Stimulated activated CD4-positive, alpha-beta T cell treated with anti-CD3 and anti-CD28 coated beads, Interleukin-4, amount 100 ng/mL, for 1 hour (primary cell): ENCODE measurements at places on chromosomes 1 and 21.

- DNase-seq = no peak
Measured at GRCh38 chr1:193458628-193459027, 272.2 kb upstream of the B3GALT2 start.

DNA sequence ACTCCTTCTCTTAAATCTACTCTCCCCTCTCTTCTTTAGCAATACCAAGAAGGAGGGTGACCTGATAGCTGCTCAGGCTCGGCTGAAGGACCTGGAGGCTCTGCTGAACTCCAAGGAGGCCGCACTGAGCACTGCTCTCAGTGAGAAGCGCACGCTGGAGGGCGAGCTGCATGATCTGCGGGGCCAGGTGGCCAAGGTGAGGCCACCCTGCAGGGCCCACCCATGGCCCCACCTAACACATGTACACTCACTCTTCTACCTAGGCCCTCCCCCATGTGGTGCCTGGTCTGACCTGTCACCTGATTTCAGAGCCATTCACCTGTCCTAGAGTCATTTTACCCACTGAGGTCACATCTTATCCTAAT lies 16.0 kb downstream of the LMNA start:
- DNase-seq = no peak

DNA sequence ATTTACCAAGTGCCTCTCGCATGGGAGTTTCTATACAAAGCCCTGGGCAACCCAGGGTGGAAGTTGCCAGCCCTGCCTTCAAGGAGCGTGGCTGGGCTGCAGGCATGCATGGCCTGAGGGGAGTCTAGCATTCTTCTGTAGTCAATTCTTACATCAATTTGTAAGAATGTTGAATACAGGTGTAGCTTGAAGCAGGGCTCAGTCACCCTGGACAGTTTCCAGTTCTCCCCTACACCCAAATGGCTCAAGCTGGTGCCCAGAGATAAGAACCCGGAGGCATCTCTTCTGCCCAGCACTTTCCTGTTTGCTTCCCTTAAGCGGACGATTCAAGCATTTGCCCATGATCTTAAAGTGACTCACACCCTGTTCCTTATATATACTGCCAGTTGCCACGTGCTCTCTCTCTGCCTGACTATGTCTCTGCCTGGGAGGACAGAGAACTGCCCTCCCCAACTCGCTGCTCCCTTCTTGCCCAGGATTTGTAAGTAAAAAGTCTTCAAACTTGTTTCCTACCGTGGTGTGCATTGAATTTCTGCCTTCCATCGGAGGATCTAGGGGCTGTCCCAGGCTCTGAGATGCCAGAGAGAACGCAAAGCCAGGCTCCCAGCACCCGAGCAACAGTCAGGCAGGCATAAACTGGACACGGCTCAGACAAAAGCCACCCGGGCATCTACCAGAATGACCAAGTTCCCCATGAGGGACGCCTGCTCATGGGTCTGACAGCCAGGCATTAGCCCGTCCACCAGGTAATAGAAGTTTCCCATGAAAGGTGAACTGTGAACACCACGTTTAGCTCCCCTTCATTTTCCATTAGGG lies 50.9 kb upstream of the AJAP1 start:
- no peak for DNase-seq

- no peak for DNase-seq
Measured at GRCh38 chr1:93979040-93979717, 69.9 kb upstream of the GCLM start.

- no peak for DNase-seq
Measured at GRCh38 chr1:39657402-39657801, 14.5 kb downstream of the NT5C1A start.

DNA sequence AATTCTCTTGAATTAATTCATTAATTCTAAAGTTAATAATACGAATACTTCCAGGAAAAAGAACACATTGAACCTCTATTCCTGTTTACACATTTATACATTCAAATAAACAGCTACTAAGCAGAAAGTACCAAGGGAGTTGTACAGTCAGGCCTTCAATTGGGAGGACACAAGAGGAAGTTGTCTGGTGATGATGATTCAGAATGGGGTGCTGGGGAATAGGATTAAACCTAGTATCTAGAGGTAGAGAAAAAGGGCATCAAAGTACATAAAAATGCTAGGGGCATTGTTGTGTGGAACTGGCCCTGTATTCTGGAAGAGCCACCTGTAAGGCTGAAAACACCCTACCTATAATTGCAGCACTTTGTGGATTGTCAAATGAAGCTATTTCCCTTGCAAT lies 71.7 kb upstream of the MROH9 start:
- no peak for DNase-seq

DNA sequence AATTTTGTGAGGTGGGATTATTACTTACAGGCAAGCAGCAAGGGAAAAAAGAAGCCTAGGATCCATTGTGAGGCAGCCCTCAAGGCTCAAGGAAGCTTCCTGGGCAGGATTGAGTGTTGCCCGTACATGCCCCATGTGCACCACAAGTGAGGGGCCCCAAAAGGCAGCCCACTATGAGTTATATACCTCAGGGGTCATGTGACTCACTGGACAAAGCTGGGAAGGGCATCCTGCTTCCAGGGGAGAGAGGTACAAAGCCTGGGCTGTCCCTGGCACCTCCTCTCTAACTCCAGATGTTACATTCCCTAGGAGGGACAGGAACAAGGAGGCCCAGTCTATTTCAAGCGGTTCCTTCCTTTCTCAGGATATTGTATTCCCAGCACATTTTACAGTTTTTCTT lies 34.0 kb upstream of the CD1D start:
- DNase-seq = no peak

DNA sequence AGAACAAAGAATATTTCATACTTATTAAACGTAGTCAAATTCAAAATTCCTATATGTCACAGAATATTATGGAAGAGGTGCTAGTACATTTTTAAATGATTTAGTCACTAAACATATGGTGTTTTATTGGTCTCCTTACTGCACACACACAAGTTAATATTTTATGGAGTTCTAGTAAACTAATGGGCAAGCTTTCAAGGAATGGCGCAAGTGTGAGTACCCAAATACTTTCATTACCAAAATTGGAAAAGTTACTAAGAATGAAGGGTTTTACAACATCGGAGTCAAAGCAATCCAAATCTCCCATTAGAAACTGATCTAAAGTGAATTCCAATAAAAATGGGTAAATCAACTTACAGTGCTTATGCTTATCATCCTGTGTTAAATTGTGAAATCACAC lies 921.9 kb downstream of the ADGRL2 start:
- DNase-seq = no peak

DNA sequence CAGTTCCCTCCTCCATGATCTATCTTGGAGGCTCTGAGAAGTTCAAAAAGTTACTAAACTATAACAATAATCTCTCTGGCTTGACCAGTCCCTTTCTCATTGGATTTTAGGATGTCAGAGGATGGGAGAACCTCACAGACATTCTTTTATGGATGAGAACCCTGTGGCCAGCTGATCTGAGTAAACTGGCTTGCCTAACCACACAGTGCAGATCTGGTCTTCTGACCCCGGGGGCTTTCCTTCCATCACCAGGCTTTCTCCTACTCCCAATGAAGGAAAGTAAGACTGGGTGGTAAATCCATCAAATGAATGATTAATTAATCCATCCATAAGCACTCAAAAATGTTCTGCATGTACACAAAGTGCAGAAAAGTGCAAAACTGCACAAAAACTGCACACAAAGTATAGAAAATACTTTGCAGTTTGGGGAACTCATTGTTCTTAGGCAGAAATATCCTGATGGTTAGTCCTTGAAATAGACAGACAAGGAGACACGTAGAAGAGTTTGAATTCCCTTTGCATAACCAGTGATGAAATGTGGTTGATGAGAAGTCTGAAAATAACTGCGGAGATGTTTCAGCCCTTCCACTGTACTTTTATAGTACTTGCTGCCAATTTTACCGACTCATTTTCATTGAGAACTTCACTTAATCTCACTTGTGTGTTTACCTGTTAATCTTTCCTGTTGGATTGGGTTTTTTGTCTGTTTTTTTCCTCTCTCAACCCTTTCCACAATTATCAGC lies 2.5 kb upstream of the F3 start:
- DNase-seq = no peak

- DNase-seq = no peak
Measured at GRCh38 chr1:10208537-10208936, 1.8 kb upstream of the KIF1B start.

- DNase-seq = no peak
Measured at GRCh38 chr1:181778640-181779260, 282.8 kb downstream of the ZNF648 start.

DNA sequence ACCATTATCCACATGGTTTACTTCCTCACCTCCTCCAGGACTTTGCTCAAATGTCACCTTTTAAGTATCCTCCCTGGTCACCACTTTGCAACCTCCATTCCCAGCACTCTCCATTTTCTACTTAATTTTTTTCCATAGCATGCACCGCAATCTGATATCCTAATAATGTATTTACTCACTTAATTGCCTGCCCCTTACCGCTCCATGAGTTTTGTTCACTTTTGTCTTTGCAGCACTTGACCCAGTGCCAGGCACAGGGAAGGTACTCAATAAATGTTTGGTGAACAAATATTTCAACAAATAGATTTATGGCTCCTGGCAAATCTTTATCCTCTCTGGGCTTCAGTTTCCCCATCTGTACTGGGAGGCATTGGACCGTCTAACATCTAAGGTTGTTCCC lies 53.6 kb downstream of the UBE2T start:
- DNase-seq = no peak

DNA sequence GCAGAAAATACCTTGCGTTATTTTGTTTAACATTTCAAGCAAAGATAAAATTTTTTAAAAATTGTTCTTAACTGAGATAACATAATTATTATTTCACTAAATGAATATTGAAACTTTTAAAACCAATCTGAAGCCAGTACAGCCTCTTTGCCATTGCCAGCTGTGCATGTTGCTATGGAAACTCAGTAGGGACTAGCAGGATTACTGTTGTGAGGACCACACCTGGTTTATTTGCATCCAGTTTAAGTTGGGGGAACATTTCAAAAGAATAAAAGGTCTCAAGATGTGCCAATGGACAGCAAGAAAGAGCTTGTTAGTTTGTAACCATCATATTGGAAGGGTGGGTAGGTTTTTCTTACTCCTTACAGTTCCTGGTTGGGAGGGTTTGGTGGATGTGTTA lies 80.7 kb downstream of the POU2F1 start:
- no peak for DNase-seq

- no peak for DNase-seq
Measured at GRCh38 chr1:223033658-223034057, 109.4 kb downstream of the TLR5 start.

DNA sequence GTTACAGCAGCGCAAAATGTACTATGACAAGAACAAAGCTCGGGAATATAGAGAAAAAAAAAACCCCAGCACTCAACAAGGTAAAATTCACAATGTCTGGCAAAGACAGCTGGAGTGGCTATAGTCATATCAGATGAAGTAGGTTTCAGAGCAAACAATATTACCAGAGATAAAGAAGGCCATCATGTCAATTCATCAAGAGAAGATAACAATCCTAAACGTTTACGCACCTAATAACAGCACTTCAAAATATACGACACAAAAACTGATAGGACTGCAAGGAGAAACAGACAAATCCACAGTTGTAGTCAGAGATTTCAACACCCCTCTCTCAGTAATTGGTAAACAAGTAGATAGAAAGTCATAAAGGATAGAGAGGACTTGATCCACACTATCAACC lies 455.2 kb downstream of the PTPRU start:
- DNase-seq = no peak

DNA sequence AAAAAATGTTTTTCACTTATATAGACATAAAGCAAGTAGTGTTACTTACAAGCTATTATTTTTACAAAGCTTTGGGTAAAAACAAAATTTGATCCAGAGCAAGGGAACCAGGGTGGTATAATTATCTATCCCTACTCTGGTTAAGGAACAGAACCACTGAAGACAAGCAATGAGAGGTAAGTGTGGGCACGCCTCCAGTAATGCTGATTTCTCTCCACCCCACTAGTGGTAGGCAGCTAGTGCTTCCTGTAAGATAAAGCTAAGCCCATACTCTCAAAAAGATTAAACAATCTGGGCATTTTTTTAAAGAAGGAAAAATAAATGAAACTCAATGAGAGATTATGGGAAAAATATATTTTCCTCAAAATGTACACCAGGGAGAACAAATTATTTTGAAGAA lies 22.1 kb downstream of the TFB2M start:
- DNase-seq = no peak

- DNase-seq = no peak
Measured at GRCh38 chr1:213014642-213015041, 1.0 kb downstream of the ANGEL2 start.

GRCh38 chr1:212738330-212738729 lies 38.7 kb upstream of the BATF3 start:
- DNase-seq = no peak

DNA sequence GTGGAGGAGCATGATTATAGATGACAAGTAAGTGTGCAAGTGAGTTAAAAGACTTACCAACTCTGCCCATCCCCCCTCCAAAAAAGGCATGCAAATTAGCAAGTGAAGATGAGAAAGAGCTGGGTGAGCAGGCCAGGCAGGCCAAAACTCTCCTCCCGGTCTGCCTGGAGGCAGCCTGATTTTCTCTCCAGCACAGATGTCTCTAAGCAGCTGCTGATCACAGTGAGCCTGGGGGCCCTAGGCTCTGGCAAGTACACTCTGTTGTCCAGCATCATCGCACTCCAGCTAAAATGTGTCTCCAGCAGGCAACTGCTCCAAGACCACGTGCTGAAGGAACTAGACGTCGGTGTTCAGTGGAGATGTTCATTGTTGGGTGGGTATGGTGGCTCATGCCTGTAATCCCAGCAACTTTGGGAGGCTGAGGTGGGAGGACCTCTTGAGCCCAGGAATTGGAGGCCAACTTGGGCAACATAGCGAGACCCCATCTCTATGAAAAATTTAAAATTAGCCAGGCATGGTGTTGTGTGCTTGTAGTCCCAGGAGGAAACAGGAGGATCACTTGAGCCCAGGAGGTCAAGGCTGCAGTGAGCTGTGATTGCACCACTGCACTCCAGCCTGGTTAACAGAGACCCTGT lies 56.7 kb upstream of the PUM1 start:
- no peak for DNase-seq

- DNase-seq = no peak
Measured at GRCh38 chr1:67586596-67586995, 98.4 kb upstream of the GADD45A start.

DNA sequence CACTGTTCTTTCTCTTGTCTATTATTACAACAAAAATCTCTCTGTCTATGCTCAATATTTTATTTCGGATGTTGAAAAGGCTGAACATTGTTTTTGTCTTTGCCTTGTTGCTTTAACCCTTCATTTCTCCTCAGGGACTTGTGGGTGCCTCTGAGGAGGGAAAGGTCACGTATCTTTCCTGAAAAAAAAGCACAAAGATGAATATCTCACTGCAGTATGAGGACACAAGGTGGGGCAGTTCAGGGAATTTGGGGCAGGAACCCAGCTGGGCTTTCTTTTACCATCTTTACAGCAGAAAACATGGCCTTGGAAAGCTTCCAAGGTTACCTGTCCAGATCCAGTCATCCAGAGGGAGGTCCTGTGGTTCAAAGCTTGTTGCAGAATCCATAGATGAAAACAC lies 99.1 kb upstream of the LPGAT1 start:
- DNase-seq = no peak

DNA sequence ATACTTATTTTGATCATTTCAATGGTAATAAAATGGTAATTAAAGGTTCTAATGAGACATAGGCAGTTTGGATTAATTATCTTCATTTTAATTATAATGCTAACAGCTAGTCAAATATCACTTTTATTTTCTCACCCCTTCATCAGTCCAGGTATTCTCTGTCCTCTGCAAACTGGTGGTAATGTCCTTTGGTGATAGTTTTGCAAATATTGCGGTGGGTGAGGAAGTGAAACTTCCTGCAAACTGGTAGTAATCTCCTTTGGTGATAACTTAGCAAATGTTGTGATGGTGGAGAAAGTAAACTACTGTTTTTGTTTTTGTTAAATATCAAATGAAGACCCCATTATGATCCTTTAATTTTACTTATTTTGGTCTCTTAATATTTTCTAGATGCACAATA lies 209.0 kb downstream of the AMY1C start:
- DNase-seq = no peak
